ENCODE measurements at places on chromosomes 6 and 20.

DNA sequence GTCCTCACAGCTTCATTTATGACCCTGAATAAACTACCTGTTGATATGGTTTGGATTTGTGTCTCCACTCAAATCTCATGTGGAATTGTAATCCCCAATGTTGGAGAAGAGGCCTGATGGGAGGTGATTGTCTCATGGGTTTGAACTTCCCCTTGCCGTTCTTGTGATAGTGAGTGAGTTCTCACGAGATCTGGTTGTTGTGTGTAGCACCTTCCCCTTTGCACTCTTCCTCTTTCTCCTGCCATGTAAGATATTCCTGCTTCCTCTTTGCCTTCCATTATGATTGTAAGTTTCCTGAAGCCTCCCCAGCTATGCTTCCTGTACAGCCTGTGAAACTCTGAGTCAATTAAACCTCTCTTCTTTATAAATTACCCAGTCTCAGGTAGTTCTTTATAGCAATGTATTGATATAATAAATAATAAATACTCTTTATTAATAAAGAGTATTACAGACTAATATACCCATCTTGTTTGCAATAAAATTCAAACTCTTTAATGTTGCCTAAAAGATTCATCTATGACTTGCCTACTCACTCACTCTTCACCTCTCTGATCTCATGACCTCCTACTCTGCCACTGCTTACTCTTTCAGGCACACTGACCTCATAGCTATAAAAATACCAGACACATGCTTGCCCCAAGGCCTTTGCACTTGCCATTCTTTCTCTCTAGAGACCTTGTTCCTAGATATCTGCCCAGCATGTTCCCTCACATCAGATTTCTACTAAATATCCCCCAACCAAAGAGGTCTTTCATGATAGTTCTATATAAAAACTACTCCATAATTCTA lies 256.4 kb upstream of the MARCKS start:
- no peak for ATAC-seq

DNA sequence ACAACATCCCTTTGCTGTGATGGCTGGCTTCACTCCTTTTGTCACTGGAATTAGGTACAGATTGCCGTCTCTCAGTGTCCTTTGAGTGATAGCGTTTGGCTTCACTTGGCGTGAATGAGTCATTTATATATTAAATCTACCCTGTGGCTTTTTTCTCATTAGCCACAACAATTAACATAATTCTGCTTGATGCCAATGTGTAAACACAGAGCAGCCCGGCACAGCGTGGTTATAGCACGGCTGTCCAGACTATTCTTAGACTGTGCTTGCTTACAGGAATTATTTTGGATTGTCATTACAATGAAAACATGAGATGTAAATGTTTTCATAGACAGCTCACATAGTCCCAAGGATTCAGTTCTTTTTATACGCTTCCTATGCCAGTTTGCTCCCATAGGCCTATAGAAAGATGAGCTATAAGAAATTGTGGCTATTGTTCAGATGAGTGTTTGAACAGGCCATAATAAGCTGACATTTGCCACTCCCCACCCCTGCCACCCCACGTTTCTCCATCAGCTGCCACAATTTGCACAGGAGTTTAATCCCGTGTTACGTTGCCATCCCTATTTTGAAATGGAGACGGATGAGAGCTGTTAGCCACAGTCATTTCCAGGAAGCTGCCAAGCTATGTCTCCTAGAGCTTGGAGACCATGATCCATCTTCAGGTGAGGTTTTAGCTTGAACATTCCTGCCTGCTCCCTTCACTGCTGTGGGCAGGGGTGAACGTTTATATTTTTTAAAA lies 65.9 kb downstream of the PPP1R14C start:
- no peak for ATAC-seq

- ATAC-seq = no peak
Measured at GRCh38 chr6:151671195-151671594, 136.3 kb upstream of the ESR1 start.

DNA sequence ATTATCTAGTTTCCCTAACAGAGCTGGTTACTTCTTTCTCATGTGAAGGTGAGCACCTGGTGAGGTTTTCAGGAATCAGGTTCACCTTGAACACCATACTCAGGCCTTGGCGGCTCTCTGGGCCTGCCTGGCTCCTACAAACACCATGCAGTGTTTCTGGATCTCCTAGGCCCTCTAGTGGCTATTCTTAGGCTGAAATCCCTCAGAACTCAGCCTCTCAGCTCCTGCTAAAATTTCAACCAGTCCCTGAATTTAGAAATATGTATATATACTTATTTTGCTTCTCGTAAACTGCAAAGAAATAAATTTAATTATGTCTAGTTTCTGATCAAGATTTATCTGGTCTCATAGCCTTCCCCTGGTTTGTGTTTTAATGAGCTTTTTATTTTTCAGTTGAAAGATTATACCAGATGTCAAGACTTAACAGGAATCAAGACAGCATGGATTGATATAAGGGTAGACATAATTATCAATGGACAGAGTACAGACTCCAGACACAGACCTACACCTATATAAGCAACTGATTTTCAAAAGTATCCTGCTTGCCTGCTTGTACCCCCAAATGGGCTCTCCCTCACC lies 55.9 kb downstream of the ANKEF1 start:
- ATAC-seq = peak; percentile 72

GRCh38 chr20:3751305-3751674 lies 16.3 kb downstream of the ADISSP start:
- no peak for ATAC-seq

GRCh38 chr6:166325383-166326042 lies 16.8 kb downstream of the SFT2D1 start:
- no peak for ATAC-seq

GRCh38 chr6:37463110-37463509 lies 30.1 kb downstream of the CMTR1 start:
- no peak for ATAC-seq

- ATAC-seq = no peak
Measured at GRCh38 chr6:95321126-95321525, 256.2 kb upstream of the MANEA start.

DNA sequence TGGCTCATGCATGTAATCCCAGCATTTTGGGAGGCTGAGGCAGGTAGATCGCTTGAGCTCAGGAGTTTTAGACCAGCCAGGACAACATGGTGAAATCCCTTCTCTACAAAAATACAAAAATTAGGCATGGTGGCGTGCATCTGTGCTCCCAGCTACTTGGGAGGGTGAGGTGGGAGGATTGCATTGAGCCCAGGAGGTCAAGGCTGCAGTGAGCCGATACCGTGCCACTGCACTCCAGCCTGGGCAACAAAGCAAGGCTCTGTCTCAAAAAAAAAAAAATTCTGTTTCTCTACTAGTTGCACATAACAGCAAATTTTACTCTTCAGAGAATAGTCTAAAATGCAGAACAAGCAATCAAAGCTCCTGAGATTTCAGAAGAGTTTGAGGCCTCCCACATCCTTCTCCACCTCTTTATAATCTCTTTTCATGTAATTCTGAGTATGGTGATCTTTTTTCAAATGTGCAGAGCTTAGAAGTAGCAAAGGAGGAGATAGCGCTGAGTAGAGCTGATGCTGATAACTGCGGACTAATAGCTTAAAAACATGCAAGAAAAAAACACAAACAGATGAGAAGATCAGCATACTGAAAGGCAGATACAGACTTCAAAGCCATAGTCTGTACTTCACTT lies 23.3 kb downstream of the LRRN4 start:
- no peak for ATAC-seq

GRCh38 chr6:27205375-27206278 lies 41.9 kb upstream of the PRSS16 start:
- no peak for ATAC-seq

DNA sequence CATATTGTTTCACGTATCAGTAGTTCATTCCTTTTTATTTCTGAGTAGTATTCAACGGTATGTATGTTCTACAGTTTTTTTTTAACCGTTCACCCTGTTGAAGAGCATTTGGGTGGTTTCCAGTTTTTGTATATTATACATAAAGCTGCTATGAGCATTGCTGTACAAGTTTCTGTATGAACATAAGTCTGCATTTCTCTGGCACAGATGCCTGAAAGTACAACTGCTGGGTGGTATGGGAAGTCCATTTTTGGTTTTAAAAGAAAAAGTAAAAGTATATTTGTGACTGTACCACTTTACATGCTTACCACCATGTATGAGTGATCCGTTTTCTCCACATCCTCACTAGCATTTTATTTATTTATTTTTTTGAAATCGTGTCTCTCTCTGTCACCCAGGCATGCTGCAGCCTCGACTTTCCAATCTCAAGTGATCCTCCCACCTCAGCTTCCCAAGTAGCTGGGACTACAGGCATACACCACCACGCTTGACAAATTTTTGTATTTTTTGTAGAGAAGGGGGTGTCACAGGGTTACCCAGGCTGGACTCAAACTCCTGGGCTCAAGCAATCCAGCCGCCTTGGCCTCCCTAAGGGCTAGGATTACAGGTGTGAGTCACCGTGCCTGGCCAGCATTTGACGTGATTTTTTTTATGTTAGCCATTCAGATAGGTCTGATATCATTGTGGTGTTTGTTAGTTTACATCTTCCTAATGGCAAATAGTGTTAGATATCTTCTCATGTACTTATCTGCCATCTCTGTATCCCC lies 11.0 kb upstream of the SIM1 start:
- no peak for ATAC-seq

- ATAC-seq = no peak
Measured at GRCh38 chr6:105035299-105035698, 78.4 kb downstream of the LIN28B start.

DNA sequence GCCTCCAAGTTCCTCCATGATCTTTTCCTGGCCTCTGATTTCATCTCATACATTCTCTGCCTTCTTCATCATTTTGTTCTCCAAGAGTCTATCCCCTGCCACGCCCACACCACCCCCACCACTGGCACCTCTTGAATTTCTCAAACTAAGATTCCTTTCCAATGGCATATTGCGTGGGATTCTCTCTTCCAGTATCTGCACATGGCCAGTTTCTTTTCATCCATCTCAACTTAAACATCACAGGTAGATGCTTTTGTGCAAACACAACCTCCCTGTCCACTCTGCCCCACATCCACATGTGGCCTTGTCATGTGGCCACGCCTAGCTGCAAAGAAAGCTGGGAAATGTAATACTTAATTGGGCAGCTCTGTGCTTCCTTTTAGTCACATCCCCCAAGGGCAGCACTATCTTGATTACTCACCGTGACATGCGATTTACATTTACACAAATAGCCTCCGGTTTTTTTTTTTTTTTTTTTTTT lies 33.4 kb upstream of the ZMYND8 start:
- no peak for ATAC-seq

DNA sequence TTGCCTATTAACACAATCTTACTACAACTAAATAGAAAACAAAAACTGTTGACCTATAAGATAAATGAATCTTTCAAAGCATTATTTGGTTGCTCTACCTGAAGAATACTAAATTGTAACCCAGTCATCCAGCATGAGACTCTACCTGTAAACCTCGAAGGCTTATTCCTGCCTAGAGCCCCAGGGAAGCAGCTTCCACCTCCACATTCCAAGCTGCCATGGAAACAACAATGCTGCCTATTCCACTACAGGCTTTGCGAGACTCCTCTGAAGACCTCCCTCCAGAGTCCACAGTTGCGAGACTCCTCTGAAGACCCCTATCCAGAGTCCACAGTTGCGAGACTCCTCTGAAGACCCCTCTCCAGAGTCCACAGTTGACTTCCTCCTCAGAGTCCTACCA lies 15.7 kb downstream of the GMDS start:
- ATAC-seq = no peak

DNA sequence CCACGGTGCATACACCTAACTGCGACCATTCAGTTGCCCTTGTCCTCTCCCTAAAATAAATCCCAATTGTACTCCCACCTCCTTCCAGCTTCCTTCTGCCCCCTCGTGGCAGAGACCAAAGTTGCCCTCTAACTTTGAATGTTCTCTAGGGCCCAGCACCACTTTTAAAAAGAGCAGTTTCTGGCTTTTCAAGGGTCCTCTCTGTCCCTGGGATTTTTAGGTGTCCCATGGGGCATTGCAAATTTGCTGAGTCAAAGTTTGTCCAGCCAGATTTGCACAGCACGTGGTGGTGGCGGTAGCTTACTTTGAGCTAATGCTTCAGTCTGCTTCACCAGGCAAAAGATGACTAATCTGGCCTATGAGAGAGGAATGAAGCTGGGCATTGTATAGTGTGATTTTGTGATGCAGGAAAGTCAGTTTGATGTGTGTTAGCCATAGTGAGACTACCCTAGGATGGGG lies 100.2 kb downstream of the PERP start:
- ATAC-seq = no peak

GRCh38 chr20:52313341-52313963 lies 121.9 kb upstream of the ZFP64 start:
- ATAC-seq = no peak

DNA sequence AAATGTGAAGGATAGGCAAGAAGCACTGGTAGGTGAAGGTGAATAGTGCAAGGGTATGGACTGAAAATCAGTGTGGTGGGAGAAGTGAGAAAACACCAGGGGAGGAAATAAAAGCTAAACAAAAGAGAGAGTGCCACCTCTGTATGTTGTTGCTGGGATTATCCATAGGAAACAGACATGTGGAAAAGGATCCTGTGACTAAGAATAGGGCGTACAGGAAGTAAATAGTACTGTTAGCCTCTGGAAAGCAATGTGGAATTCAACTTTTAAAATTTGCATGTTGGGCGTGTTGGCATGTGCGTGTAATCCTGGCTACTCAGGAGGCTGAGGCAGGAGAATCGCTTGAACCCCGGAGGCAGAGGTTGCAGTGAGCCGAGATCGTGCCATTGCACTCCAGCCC lies 661.7 kb downstream of the KIF16B start:
- ATAC-seq = no peak

- ATAC-seq = no peak
Measured at GRCh38 chr6:105810922-105811482, 275.1 kb upstream of the PRDM1 start.

GRCh38 chr20:39298571-39299506 lies 336.7 kb downstream of the DHX35 start:
- ATAC-seq = no peak
